Stimulated activated CD8-positive, alpha-beta memory T cell treated with anti-CD3 and anti-CD28 coated beads, Interleukin-4, amount 100 ng/mL, for 1 hour (primary cell): ENCODE measurements at places on chromosomes 2 and 18.
A peak's percentile ranks its signal among the peaks of the same experiment; 100 is the strongest.

DNA sequence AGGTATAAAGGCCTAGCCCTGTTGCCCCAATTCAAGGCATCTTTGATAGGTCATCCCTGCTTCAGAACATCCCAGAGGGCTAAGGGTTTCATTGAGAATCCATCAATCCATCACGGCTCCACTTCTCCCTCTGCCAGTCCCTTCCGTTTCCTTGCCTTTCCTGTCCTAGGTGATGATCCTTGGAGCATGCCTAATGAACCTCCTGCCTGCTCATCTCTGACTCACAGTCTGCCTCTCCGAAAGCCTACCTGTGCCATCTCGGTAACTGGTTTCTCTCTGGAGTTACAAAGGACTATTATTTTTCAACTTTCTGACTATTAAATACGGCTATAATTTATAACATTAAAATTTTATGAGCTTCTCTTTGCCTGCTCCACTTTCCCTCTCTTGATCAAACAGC, 36.7 kb upstream of the OSBPL6 start:
- no peak for DNase-seq

DNA sequence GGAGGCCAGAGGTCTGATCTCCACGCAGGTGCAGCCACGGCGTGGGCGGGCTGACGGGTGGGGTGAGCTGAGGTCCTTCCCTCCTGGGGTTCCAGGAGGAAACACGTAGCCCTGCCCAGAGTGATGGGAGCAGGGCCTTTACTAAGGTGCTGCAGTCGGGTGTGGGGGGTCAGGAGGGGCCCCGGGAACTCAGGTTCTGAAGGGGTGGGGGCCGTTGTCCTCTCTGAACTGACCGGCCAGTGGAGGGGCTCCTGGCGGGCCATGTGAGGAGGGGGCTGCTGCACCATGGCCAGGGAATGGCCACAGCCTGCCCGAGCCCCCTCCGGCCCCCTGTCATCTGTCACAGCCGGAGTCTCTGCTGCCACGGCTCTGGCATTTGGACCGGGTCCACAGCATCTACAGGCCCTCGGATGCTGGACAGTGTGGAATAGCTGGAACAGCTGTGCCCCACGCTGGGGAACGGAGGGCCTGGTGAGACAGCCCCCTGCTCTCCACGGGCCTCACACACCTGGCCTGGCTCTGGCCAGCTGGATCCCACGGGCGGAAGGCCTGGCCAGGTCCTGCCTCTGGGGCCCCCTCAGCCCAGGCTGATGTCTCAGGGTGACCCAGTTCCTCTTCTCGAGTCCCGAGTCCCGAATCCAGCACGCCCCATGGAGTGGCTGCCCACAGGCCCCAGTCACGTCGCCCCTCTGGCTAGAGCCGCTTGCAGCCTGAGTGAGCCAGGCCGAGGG, 145.6 kb upstream of the GPC1 start:
- DNase-seq = no peak

- DNase-seq = no peak
Measured at GRCh38 chr2:238183821-238184220, 19.7 kb downstream of the ILKAP start.

GRCh38 chr18:37422116-37422515, 143.5 kb downstream of the CELF4 start:
- no peak for DNase-seq

GRCh38 chr2:106363791-106364190, 104.4 kb downstream of the RGPD3 start:
- no peak for DNase-seq

GRCh38 chr2:8790739-8791162, 46.7 kb downstream of the KIDINS220 start:
- no peak for DNase-seq

- no peak for DNase-seq
Measured at GRCh38 chr2:133438026-133438425, 130.2 kb downstream of the NCKAP5 start.

- peak; percentile 45 for DNase-seq
Measured at GRCh38 chr2:437756-438393, 150.0 kb upstream of the ALKAL2 start.

DNA sequence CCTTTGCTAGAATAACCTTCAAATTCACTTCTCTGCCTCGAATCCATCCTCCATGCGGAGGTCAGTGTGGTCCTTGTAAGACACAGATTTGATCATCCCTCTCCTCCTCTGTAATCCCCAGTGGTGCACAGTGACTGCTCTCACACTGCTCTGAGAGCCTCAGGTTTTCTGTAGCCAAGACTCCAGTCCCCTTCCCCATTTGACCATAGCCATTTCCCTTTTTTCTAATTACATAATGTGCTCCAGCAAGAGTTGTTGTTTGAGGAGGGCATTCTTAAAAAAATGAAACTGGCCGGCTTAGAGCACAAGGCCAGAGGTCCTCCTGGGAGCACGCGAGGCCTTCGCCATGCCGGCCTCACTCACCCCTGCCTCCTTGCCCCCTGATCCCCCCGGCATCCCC, 34.7 kb upstream of the LPIN1 start:
- DNase-seq = no peak

GRCh38 chr2:121018136-121019061, 266.6 kb downstream of the TFCP2L1 start:
- no peak for DNase-seq

DNA sequence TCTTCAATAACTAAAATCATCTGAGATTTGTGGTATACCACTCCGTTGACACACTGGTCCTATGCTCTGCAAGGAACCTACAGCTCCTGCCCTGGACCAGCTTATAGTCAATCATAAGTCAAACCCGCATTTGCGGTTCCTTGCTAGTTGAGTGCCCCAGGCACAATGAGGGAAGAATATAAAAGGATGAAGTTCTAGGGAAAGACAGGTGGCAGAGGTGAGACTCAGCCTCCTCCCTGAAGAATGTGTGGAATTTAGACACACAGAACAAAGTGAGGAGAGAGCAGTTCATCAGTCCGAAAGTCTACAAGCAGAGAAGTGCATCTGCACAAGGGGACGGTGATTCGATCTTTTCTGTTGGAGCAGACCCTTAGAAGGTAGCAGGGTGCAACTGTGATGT, 615.0 kb upstream of the FANCL start:
- DNase-seq = no peak

DNA sequence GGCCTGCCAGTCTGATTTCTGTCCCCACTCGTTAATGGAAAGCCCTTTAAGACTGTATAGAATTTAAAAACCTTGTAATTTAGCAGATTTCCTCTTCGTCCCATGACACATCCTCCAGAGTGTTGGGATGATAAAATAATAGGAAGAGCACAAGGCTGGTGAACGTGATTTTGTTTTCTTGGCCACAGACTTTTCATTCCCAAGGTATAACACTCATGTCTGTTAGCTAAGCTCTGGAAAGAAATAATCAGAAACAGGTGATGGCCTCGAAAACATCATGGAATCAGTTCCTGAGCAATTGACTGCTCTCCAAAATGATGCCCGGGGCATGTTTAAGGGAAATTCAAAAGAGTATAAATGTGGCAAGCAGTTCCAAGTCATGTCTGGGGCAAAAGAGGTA, 337.8 kb upstream of the TCF4 start:
- no peak for DNase-seq

DNA sequence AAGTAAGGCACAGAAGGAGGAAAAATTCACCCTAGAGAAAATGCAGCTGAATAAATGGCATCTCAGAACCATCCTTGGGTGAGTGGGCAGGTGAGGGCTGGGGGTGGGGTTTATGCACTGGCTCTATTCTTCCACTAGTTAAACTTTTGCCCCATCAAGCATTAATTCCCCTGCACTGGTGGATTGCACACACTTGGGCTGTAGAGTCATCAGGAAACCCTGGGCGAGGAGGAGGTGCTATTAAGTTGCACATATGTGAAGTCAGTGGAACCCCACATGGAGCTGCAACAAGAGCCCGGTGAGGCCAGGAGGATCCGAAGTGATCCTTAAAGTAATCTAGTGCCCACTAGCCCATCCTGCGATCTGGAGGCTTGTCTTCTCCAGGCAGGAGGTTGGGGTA, 6.8 kb upstream of the DNAJB2 start:
- DNase-seq = no peak

DNA sequence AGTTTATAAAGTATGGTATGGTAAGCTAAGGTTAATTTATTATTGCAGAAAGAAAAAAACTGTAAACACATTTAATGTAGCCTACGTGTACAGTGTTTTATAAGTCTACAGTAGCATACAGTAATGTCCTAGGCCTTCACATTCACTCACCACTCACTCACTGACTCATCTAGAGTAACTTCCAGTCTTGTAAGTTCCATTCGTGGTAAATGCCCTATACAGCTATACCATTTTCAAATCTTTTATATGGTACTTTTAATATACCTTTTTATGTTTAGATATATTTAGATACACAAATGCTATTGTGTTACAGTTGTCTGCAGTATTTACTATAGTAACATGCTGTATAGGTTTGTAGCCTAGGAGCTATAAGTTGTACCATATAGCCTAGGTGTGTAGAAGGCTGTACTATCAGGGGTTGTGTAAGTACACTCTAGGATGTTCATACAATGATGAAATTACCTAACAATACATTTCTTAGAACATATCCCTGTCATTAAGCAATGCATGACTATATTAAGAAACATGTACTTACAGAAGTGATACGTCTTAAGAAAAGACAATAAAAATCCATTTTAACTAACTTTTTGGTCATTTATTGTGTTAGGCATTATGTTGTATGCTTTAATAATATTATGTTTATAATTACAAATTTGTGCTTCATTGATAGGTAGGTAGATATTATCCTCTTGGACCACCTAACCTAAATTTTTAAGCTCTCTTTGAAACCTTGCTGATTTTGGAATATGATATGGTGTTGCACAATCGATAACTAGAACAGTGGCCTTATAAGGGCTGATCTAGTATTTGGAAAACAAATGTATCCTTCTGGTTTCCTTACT, 51.9 kb downstream of the VRK2 start:
- no peak for DNase-seq

DNA sequence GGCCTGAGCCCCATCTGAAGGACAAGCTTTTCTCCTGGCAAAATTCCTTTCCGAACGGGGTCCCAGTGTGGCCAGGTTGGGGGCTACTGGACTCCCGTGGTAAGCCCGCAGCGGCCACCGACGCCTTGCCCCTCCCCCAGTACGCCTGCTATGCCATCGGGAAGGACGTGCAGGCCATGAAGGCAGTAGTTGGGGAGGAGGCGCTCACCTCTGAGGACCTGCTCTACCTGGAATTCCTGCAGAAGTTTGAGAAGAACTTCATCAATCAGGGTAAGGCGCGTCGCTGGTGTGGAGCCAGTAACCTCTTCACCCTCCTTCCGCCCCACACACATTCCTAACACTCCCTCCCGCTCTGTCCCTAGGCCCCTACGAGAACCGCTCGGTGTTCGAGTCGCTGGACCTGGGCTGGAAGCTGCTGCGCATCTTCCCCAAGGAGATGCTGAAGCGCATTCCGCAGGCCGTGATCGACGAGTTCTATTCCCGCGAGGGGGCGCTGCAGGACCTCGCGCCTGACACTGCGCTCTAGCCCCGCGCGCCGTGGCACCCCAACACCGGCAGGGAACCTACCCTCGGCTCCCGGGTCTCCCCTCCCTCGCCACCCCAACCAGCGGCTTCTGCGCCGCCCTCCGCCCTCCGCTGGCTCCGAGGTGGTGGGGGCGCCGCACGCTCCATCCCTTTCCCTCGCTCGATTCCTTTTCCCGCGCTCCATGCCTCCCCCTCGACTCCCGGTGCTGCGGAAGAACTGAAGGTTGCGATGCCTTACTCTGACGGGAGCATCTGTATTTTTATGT, 13.6 kb upstream of the ANKRD53 start:
- DNase-seq = peak; percentile 72
